ENCODE measurements at places on chromosomes 4 and X. TPM values are rescaled to one million over a fixed set of nuclear protein-coding genes. Genes with fewer than 3 reads are reported as not detected.

Gene ARMCX2
- total RNA-seq = 17.3 TPM

Gene MAP7D3
- 17.8 TPM for total RNA-seq

DNA sequence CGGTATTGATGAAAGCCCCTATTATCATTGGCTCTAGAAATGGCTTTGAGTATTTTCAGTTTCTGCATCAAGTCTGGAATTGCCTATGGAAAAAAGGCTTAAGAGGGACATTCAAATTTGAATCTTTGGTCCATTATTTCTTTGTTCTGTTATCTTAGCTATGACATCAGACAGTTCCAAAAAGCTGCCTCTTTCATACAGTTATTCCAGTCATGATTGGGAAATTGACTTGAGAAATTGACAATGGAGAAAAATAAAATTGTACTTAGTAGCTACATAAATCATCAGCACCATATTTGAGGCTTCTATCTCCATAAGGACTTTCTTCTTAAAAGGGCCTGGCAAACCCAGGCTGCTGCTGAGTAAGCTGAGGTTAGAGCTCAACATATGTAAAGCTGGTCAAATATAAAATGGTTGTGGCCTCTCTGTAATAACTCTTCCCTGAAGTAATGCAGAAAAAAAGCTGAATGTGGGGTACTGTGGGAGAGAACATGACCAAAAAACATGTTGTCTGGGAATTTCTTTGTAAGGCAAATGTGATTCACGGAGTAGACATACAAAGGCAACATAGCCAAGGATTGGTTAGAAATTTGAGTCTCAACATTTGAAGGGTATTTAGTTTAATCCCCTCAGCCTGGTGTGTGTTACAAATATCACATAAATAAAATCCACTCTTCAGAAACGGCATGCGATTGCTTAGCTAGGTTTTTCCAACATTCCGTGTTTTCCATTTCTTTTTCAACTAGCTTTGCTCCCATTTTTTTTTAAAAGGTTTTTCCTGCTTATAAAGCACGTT, 100.9 kb downstream of the LNX1 start:
- DNase-seq = no peak

GRCh38 chr4:145565328-145565727, 53.9 kb upstream of the MMAA start:
- no peak for DNase-seq

DNA sequence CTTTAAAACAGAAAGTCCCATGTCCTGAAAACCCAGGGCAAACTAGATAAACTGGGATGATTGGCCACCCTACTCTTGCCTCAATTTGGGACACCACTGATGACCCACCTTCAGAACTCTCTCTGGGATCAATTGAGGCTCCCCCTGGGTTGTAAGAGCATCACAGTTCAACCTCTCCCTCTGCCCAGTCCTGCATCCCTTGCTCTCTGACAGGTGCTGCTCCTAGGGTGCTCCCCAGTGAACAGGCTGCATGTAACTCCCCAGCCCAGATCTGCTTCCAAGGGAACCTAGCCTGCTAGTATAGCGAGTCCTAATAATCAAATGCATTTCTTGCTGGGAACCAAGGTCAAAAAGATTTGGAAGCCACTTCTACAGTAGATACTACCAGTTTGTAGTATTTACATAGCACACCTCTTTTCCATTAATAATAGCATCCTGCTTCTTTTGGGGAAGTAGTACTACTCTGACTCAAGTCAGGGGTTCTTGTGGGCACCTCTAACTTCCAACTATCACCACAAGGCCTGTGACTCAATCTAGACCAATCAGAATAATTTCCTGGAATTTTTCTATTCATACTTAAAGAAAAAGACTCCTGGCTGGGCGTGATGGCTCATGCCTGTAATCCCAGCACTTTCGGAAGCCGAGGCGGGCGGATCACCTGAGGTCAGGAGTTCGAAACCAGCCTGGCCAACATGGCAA, 42.1 kb upstream of the SPINK2 start:
- DNase-seq = no peak

Measured in activated naive CD8-positive, alpha-beta T cell treated with anti-CD3 and anti-CD28 coated beads for 36 hours (primary cell).